ENCODE measurements at places on chromosomes 12 and 14.

- DNase-seq: no peak
These were observed 140.8 kb downstream of the DAD1 start for GRCh38 chr14:22448035-22448904.

DNA sequence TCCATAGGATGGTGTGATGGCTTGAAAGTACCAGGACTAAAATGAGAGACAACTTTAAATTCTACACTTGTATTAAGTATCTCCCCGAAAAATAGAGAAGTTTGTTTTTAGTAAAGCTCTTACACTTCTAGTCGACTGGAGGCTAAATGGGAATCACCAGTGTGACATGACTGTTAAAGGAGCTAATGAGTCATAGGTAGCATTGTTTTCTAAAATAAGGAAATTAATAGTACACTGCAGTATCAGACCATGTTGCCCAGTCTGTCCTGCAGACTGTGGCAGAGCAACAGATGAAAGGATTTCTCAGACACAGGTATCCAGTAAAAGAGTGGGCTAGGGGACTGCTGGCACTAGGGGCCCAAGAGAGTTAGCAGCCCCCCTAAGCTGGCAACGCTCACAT is 140.1 kb downstream of the TMEM117 start:
- DNase-seq: no peak

DNA sequence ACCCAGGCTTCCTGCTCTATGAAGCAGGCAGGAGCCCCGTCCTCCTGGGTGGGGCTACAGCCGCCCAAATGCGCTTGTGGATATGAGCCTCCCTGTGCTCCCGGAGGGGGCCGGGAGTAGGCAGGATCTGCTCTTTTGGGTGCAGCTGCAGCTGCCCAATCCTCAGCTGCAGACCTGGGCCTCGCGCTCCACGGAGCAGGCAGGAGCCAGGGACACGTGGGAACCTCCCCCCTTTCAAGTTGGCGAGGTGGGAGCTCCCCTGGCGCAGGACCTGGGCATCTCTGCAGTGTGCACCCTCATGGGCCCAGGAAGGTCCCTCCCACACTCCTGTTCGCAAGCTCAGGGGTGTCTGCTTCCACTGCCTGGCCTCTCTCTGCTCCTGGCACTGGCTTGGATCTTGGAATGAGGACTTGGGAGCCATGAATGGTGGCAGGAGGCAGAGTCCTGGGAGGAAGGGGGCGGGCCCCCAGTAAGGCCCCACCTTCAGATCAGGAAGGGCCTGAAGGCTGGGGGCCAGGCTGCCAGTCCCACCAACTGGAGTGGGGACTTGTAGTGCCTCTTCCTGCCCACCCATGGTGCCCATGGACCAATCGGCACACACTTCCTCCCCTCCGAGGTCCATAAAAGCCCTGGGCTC is 61.3 kb downstream of the KLRG1 start:
- no peak for DNase-seq

DNA sequence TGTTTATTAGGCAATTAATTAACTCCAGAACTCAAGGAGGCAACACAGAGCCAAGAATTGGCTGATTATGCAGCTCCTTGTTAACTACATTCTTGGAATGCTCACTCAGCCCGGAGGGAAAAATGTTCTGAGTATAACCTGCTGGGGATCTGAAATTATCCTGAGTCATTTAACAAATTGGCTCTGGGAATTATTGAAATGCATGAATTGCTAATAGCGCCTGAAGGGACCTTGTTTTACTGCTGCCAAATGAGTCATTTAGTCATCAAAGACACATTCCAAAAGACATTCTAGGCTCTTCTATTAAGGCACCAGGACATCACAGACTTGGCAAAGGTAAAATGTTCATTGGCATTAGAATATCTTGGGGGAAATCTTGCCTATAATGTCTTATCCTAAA is 13.0 kb downstream of the TMEM52B start:
- no peak for DNase-seq

DNA sequence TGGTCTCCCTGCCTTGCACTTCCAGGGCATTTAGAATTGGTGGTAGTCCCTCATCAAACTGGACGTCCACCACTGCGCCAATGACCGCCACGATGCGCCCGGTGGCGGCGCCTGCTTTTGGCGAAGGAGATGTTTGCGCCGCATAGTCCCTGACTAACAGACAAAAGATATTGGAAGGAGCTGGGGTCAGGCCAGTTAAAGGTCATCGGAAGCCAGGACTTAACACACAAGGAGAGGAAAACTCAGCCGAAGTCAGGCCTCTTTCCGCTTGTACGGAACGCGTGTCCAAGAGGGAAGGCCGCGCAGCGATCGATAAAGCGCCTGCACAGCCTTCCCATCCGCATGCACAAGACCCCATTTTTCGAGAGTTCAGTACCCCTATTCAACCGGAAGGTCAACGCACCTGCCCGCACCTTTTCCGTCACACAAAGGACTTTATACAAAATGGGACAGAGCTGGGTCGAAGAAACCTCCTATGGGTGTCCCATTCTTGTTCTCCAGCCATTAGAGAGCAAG is 525 bp downstream of the ATP5F1B start:
- DNase-seq: no peak
